ENCODE measurements at places on chromosomes 1 and 21.

DNA sequence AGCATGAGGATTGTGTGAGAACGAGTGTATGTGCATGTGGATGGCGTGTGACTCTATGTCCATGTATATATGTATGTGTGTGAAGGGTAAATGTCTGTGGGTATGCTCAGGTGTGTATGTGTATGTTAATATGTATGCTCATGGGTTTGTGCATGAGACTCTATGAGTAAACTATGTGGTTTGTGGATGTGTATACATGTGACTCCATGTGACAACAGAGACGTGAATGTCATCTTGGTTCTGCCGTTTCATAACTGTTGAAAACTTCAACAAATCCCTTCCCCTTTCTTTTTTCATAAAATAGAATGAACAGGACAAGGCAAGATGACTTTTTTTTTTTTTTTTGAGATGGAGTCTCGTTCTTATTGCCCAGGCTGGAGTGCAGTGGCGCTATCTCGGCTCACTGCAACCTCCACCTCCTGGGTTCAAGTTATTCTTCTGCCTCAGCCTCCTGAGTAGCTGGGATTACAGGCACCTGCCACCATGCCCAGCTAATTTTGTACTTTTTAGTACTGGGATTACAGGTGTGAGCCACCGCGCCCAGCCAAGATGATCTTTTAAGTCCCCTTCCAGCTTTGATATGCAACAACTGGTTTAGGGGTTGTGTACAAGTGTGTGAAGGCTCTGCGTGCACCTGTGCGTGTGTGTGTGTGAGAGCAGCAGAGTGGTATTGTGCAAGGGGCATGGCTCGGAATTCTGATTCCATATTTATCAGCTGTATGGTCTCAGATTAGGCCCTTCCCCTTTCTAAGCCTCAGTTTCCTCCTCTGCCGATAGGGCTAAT lies 106.3 kb downstream of the EBNA1BP2 start:
- no peak for DNase-seq

DNA sequence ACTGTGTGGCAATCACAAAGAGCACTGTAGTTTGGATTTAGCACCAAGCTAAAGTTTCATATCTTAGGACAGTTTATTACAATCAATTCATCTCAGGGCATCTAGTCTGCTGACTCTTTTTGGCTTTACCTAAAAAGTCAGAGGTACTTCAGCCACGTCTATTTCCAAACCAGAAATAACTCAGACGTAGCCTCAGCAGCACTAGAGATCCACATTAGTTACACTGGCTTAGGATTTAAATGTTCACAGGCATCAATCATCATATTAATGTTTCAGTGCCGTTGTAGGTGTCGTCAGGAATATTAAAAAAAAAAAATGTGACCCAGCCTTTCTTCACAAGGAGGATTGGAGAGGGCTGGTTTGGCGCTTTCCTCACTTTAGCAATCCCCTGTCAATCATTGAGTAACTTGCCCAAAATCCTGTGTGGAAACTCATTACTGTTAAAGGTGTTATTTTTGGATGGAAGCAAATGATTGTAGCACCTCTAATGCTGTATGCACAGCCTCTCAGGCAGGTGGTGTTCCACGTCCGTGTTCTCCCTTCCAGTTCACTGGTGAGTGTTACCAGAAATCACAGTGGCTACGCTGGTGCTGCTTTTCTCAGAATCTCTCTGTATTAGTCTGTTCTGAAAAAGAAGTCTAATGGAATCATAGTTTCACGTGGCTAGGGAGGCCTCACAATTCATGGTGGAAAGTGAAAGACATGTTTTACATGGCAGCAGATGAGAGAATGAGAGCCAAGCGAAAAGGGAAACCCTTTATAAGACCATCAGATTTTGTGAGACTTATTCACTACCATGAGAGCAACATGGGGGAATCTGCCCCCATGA lies 45.4 kb downstream of the NEK7 start:
- DNase-seq, result peak; percentile 45

- peak; percentile 41 for DNase-seq
Measured at GRCh38 chr1:230972855-230973271, 5.8 kb downstream of the TTC13 start.

DNA sequence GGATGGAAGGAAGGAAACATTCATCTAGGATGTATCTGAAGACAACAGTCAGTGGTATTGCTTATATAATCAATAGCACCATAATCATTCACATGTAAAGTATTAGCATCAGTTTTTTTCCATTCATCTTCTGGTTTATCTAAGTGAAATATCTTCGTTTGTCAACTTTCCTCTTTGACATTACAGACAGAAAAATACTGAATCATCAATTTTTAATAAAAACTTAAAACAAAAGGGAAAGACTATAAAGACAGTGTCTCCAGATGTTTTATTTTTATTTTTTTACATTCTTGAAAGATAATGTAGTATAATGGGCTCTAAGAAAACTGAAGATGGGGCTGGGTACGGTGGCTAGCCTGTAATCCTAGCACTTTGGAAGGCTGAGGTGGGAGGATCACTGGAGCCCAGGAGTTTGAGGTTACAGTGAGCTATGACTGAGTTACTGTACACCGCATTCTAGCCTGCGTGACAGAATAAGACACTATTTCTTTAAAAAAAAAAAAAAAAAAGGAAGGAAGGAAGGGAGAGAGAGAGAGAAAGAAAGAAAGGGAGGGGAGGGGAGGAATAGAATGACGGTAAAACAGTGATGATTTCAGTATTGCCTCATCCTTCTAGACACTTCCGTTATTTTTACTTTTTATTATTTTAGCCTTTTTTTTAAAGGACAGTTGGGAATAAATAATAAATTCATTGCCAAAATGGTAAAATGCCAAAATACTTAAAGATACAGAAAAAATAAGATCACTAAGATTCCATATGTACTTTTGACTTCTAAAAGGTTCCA lies 89.5 kb downstream of the NRIP1 start:
- no peak for DNase-seq

GRCh38 chr1:108901106-108901505 lies 24.3 kb downstream of the GPSM2 start:
- DNase-seq, result no peak

DNA sequence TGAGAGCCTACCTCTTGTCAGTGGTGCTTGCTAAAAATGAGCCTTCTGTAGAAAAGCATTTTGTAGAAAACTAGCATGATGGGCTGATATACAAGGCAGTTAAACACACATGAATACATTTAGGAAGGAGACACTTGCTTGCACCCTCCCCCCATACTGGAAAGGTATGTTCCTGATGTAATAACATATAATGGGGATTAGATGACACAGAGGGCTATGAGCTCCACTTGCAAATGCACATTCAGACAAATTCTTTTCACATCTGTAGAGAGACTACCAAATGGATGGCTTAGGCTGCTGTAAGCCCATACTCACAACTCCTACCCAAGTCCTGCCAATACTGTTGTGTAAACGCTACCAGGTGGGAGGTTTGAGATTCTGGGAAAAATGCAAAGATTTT lies 634.0 kb downstream of the SMYD3 start:
- DNase-seq, result no peak

- DNase-seq, result no peak
Measured at GRCh38 chr1:115400891-115401290, 62.8 kb upstream of the NGF start.

GRCh38 chr21:46151261-46151988 lies 4.0 kb downstream of the FTCD start:
- no peak for DNase-seq

- DNase-seq, result no peak
Measured at GRCh38 chr1:225422795-225423517, 4.9 kb downstream of the LBR start.

GRCh38 chr1:163427279-163427678 lies 105.5 kb downstream of the NUF2 start:
- no peak for DNase-seq

GRCh38 chr1:117124661-117125060 lies 3.1 kb upstream of the TRIM45 start:
- no peak for DNase-seq

- DNase-seq, result no peak
Measured at GRCh38 chr1:107934578-107934977, 30.4 kb downstream of the VAV3 start.

DNA sequence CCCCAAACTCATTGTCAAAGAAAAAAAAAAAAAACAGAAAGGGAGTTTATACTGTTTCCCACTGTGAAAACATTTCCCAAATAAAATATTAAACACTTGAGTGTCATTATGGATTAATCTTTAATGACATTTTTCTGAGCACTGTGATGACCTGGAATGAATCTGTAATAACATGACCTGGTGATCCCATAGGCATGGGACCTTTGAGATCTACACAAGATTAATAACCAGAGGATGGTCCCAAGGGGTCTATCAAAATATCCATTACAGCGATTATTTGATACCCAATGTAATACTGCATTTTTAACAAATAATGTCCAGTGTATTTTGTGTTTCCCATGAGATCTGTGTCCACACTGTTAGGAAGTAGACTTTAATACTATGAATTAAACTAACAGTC lies 32.4 kb upstream of the NCAM2 start:
- DNase-seq, result no peak

Measured in stimulated activated CD4-positive, alpha-beta T cell treated with anti-CD3 and anti-CD28 coated beads, Interleukin-15, amount 100 ng/mL, for 48 hours (primary cell).